ENCODE measurements at places on chromosomes 4 and X. TPM values are rescaled to one million over a fixed set of nuclear protein-coding genes. Genes with fewer than 3 reads are reported as not detected.
A peak's percentile ranks its signal among the peaks of the same experiment; 100 is the strongest.

- DNase-seq: no peak
Observed at GRCh38 chr4:10288830-10289537, 168.2 kb downstream of the ZNF518B start.

DNA sequence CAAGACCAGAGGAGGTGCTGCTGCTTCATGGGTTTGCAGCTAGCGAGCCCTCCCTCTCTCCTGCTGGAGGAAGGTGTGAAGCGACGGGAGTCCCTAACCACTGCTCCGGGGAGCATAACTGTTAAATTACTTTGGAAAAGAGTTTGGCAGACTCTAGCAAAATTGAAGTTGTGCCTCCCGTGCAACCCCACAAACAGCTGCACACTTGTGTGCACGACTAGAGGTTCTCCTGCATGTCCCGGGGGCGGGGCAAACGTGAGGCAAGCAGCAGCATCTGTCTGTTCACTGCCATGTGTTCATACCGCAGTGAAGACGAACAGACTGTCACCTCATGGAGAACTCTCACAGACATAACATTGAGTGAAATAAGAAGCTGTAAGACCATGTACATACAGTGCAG lies 34.5 kb downstream of the TNIP2 start:
- no peak for DNase-seq

DNA sequence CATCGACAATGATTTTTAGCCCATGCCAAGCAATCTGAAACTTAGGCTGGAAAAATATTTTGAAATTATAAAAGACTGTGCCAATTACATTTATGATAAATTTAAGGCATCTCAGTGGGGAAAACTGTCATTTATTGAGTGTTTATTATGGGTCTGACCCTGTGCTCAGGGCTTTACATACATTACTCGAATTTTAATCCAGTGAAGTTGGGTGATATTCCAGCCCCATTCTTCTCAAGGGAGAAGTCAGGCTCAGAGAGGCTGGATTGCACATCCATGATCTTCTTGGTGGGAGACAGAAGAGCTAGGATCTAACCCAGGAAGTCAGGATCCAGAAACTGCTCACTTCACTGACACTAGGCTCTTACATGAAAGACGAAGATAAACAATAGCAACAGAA lies 260.8 kb downstream of the QDPR start:
- no peak for DNase-seq

GRCh38 chr4:38396845-38397547 lies 267.0 kb upstream of the KLF3 start:
- DNase-seq: no peak

DNA sequence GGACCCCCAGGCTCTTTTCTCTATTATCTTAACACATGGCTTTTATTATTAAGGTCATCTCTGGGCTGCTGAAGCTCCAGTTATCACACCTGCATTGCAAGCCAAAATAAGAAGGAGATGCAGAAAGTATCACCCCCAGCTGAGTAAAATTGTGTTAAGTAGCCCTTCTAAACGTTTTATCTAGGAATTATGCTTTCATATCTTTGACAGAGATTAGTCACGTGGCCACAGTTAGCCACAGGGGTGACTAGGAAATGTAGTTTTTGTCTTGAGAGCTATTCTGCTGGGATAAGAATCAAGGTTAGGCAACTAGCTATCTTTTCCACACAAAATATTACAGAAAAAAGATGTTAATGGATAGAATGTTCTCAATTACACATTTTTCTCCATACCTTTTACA lies 102.1 kb downstream of the ANXA3 start:
- no peak for DNase-seq

DNA sequence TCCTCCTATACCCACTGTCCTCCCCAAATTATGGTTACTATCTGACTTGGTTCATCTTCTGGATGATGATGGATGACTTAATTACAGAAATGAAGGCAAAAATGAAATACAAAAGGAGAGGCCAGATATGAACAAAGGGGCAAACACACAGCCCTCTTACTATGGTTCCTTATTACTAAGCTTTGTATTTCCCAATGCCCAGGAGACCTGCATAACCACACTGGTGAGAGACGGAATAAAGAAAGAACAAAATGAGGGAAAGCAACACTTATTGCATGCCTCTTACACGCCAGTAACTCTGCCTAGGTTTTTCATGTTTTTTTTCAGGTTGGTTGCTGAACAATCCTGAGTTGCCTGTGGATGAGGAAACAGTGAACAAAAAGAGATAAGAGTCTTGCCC lies 120.5 kb downstream of the SLC10A7 start:
- no peak for DNase-seq

GRCh38 chrX:128897621-128898020 lies 625.7 kb downstream of the SMARCA1 start:
- no peak for DNase-seq

- DNase-seq: no peak
Observed at GRCh38 chr4:145720656-145721055, 40.7 kb downstream of the C4orf51 start.

- no peak for DNase-seq
Observed at GRCh38 chr4:86961605-86962295, 26.9 kb downstream of the AFF1 start.

- DNase-seq: no peak
Observed at GRCh38 chrX:38616904-38617303, 55.6 kb downstream of the TSPAN7 start.

- DNase-seq: no peak
Observed at GRCh38 chrX:11272290-11272689, 20.9 kb upstream of the AMELX start.

DNA sequence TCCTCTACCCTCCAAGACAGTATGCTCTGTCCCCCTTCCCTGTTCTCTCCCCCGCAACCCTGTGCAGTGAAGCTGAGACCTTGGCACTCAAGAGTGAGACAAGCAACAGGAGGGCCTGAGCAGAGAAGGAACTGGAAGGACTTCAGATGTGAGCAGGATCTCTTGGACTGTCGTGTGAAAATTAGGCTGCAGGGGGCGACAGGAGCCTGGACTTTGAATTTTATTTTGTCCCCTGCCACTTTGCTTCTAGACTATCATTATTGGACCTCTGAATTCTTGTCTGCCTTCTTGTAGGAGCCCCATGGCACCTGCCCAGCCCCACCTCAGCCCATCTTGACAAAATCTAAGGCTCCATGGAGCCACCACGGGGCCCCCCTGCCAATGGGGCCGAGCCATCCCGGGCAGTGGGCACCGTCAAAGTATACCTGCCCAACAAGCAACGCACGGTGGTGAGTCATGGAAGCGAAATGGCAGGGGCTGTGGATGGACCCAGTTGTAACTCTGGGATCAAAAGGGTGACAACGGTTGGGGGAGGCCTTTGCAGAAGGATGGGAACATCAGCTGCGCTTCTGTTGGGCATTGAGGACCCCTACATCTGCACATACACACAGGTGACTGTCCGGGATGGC lies 1.7 kb downstream of the ARAF start:
- DNase-seq: peak; percentile 65

Gene CXCL1
- 11.4 TPM for total RNA-seq

Gene HELT
- not detected for total RNA-seq

Gene TEX11
- total RNA-seq: not detected

Gene BGN
- total RNA-seq: 27.4 TPM

Gene FMR1NB
- not detected for total RNA-seq
